ENCODE measurements at places on chromosomes 4 and X. TPM values are rescaled to one million over a fixed set of nuclear protein-coding genes. Genes with fewer than 3 reads are reported as not detected.

DNA sequence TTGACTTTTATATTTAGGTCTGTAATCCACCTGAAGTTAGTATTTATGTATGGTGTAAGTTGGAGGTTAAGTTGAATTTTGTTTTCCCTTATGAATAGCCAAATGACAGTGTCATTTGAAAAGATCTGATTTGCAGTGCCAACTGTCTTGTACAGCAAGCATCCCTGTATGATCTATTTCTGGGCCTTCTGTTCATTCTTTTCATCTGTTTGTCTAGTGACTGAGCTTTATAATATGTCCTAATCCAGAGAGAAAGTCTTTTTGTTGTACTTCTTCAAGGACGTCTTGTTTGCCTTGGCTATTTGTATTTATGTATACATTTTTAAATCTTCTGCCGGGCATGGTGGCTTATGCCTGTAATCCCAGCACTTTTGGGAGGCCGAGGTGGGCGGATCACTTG lies 39.6 kb downstream of the CDKL5 start:
- DNase-seq: no peak

DNA sequence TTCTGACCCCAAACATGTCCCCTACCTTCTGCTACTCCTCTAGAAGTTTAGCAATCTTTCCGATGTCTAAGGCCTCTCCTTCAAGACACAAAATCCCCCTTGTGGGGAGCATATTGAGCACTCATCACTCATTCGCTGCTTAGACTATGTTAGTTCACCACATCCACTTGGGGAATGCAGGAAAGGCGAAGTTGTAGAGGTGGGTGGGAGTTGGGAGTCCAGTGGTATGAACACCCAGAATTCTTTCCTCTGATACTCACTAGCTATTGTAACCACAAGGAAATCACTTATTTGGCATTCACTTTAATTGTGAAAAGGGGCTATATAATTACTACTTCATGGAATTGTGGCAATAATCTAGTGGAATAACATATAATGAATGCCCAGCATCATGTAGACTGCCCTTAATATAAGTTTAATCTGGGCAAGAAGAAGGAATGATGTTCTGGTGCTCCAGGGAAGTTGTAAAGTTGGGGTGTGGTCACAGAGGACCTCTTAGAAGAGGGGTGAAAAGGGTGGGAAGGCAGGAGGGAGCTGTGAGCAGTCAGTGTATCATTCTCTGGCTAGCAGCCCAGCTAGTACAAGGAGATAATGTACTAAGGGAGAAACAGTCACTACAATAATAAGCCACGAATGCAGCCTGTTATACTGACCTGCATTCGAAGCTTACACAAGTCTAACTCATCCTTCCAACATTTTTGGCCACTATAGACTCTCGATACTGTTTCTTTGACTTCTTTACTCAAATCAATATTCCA lies 468.2 kb upstream of the DIPK2B start:
- no peak for DNase-seq

The RAB41 gene
- not detected for total RNA-seq

The RAB33A gene
- 36.5 TPM for total RNA-seq

DNA sequence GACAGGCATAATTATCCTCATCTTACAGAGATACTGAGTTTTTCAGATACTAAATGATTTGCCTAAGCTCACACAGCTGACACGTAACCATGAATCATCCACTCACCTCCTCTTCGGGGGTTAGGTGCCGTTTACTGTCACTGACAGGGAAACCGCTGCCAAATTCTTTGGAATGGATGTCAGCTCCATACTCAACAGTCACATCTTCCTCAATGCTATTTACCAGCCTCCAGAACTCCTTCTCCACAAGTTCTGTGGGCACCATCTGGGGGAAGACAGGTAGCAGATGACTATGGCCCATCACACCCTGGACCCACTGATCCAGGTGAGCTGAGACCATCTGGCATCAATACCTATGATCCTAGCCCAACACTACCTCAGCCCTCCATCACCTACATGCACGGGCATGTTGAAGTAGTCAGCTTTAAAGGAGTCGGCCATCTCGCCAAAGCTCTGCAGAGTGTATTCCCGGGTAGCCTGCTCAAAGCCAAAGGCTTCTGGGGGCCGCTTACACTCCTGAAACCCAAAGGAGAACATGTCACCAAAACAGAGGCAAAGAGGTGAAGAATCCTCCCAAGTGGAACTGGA lies 13.5 kb downstream of the KDM5C start:
- DNase-seq: no peak

DNA sequence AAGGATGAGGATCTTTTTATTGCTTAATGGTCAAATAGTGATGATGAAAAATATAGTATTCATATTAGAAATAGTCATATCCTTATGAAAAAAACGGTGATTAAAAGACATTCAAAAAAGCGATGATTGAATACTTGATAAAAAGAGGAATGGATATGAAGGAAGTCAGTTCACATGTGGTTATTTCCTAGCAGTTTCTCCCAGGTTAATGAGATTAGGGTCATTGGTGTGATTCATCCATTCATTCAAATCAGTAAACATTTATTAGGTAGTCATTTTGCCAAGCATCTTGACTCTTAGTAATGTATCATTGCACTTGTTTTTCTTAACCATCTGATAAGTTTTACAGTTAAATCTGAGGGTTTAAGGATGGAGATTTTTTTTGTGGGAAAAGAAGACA lies 294.1 kb downstream of the ARHGAP24 start:
- DNase-seq: no peak

GRCh38 chr4:136540747-136541146 lies 991.5 kb downstream of the PCDH18 start:
- DNase-seq: no peak

The KLHL4 gene
- 50.1 TPM for total RNA-seq

The C4orf54 gene
- 0.47 TPM for total RNA-seq
